ENCODE measurements at places on chromosomes 2 and 18. TPM values are rescaled to one million over a fixed set of nuclear protein-coding genes. Genes with fewer than 3 reads are reported as not detected.
A peak's percentile ranks its signal among the peaks of the same experiment; 100 is the strongest.

- no peak for DNase-seq
These were observed 17.5 kb upstream of the FAHD2A start for GRCh38 chr2:95384854-95385569.

The TRIB2 gene
- total RNA-seq = 13.8 TPM

- DNase-seq = no peak
These were observed 295.2 kb upstream of the KCNJ3 start for GRCh38 chr2:154403242-154403790.

DNA sequence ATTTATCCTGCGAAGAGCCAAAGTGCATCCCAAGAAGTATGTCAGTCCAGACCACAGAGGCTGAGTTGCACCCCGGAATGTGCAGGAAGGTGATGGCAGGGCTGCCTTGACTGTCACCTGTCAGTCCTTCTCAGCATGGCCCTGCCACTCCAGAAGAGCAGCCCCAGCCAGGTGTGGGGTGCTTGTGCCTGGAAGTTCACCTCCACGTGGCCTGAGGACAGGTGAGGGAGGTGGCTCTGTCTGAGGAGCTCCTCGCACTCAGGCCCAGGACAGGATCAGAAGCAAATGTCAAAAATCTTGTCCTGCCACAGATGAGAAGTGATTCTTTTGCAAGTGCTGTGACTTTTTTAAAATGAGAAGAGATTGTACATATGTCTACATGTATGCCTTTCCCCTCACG, 31.4 kb upstream of the B3GNT7 start:
- DNase-seq = no peak

GRCh38 chr2:73359915-73360697, 25.5 kb upstream of the ALMS1 start:
- DNase-seq = no peak

DNA sequence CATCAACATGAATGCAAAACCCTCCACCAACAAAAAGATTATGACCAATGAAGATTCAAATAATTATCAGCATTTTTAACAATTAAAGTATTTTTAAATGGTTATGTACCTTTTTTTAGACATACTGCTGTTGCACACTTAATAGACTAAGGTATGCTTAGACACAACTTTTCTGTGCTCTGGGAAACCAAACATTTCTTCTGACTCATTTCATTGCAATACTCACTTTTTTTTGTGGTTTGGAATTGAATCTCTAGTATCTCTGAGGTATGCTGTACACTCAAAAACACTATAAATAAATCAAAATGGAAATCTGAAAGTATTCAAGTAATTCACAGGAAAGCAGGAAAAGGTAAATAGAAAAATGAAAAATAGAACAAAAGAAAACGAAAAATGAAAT, 247.9 kb upstream of the POU3F3 start:
- no peak for DNase-seq

- no peak for DNase-seq
These were observed 86.5 kb downstream of the LRP2 start for GRCh38 chr2:169275696-169276444.

- no peak for DNase-seq
These were observed 33.1 kb downstream of the RAMP1 start for GRCh38 chr2:237892478-237892877.

The RNF181 gene
- 52.8 TPM for total RNA-seq

The UGT1A10 gene
- total RNA-seq = 0.45 TPM

DNA sequence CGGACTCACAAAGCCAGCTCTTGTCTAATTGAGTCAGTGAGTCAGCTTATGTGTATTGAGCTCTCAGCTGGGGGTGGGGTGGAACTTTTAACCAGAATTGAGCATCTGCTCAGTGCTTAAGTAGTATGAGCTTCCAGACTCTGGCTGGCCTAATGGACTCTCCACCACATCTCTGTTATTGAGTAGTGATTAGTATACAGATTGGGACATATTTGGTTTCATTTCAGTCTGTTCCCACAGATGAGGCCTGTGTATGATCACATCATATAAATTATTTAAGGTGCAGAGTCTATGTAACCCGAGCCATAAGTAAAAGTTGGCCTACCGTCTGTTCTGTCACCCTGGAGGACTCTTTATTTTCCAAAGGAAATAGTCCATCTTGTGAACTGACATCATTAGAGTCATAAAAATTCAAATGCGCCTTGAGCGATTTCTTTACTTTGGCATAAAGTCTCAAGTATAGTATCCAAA, 152.1 kb downstream of the THSD7B start:
- no peak for DNase-seq

- DNase-seq = peak; percentile 55
These were observed 868 bp upstream of the PKDCC start for GRCh38 chr2:42046819-42047487.

DNA sequence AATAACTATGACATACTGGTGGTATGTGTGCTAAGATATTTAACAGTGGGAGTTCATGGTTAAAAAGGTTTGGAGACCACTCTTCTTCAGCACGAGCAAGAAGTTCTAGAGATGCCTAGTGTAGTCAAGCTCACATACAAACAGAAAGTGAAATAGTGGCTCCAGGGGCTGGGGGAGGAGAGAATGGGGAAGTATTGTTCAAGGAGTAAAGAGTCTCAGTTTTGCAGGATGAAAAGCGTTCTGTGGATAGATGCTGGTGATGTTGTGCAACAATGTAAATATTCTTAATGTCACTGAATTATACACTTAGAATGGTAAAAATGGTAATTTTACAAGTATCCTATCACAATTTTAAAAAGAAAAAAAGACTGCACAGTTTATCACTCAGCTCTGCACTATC, 29.0 kb upstream of the EPAS1 start:
- DNase-seq = no peak

DNA sequence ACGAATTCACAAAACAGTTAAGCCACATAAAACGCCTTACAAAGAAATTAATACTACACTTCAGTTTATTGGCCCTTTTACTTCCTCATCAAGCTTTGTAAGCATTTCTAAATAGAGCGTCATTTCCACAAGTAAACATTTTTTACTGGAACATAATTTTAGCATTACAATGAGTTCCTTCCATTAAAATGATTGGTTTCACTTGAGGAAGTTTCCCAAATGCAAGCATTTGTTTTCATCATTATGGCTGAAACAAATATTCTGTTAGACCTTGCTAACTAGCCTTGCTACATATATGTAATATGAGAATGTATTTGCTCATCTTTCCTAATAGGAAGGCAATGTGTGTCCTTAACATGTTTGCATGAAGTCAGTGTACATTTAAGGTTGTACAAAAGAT, 579.1 kb downstream of the IRS1 start:
- DNase-seq = no peak

The GIGYF2 gene
- 27.8 TPM for total RNA-seq

The CPLX4 gene
- not detected for total RNA-seq

GRCh38 chr2:98709535-98709934, 21.4 kb downstream of the MGAT4A start:
- DNase-seq = peak; percentile 76

The POLE4 gene
- total RNA-seq = 30.9 TPM

- DNase-seq = no peak
These were observed 5.6 kb downstream of the CELF4 start for GRCh38 chr18:37560003-37560402.

GRCh38 chr2:26936855-26937254, 33.6 kb upstream of the MAPRE3 start:
- DNase-seq = no peak

DNA sequence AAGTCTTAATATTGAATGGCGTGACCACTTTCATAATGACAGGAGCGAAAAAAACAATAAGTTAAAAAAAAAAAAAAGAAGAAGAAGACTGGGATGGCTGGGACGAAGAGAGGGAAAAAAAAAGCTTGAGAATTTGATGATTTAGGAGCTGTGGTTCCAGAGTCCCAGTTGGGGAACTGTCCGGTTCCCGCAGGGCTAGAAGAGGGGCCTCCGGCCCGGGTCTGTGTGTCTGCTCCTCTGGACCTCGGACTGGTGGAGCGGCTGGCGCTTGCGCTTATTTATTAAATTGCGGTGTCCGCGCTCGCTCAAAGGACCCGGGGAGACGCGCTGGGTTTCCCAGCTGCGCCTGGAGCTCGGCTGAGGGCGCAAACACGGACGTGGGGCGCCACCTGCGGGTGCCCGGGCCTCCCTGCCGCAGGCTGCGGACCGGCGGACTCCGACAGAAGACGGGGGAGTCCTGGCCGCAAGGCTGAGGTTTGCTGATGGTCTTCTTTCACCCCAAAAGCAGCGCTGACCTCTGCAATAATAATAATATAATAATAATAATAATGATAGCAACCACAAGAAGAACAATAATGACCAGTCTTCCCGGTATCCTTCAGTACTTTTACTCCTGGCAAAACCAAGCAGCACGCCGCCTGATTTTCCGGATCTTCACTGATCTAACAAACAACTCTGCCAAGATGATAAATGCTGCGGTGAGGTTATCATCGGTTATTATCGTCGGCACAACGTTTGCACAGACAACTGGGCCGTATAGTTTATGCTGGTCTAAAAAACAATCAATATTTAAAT, at the start of gene CBLN2:
Gene CBLN2, minus strand, starts transcription at position 251 of the 795 bp plus-strand sequence. CDS start 2,182 bp downstream, outside the sequence.
- peak; percentile 53 for DNase-seq

- no peak for DNase-seq
These were observed 116.1 kb upstream of the SH3BP4 start for GRCh38 chr2:234835738-234836137.

The SERPINB13 gene
- total RNA-seq = not detected

The BUB1 gene
- 0.88 TPM for total RNA-seq

- no peak for DNase-seq
These were observed at the start of gene RIT2 for GRCh38 chr18:43115076-43115921. Gene RIT2 (minus strand): TSS chr18:43115685.
